Nephron progenitor cell (in vitro differentiated cells): ENCODE measurements at places on chromosomes 7 and 10.
A peak's percentile ranks its signal among the peaks of the same experiment; 100 is the strongest.

GRCh38 chr7:2465928-2466327, 10.3 kb downstream of the GRIFIN start:
- DNase-seq = no peak

GRCh38 chr7:40000734-40001315, 50.8 kb downstream of the CDK13 start:
- DNase-seq = no peak

DNA sequence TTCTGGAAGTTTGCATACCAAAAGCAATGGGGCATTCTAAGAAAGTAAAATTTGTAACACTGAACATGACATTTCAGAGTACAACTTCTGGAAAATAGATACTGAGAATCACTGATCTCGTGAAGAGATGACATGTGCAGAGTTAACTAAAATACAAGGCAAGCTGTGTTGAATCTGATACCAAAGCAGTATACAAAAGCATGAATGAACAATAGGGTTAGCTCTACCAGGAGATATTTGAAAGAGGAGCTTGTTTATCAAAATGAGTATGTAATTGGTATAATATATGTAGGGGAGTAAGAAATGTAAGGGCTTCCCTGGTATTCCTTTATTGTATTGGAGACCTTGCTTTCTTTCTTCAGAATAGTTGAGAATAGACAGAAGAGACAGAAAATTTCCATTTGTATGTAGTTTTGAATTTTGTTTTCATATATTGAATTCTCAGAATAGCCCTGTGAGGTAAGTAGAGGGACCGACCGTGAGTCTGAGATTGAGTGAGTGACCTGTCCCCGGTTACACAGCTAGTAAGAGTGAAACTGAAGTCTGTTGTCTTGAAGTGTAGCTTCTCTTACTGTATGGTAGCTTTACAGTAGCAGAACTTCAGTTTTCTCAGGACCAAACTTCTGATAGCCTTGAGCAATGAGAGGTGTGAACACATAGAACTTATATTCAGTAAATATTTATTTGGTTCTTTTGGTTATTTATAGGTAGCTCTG, 5.0 kb downstream of the HBP1 start:
- no peak for DNase-seq

GRCh38 chr10:113557424-113557862, 4.6 kb downstream of the HABP2 start:
- DNase-seq = no peak

DNA sequence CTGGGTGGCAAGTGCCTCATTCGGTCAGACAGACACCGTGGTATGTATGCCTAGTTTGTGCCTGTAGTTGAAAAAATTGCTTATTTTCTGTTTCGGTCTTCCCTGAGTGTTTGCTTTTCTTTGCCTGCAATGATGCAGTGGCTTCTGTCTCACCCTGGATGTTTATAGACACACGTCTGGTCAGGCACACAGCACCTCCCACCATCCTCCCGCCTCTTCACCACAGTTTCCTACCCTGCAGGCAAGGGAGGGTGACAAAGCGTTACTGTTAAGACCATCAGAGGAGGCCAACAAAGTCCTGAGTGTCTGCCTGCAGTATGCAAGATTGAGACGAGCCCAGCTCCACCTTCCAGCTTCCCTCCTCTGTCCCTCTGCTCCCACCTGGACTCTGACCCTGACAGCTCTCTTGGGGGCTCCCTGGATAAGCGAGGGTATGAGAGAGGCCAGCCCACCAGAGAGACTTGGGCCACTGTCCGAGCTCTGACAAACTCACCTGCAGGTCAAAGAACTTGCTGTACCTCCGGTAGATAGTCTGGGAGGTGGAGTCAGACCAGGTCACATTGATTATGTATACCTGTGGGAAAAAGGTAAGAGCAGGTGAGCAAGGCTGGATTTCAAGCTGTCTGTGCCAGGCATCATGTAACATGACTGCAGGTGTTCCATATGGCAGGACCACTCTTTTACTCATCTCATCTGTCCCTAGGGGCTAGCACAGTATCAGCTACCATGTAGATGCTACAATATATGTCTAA, 54.4 kb downstream of the SH3PXD2A start:
- DNase-seq = no peak

GRCh38 chr7:1230411-1231213, 2.1 kb upstream of the UNCX start:
- DNase-seq = peak; percentile 57

- no peak for DNase-seq
These were observed 147.7 kb upstream of the BMPER start for GRCh38 chr7:33757563-33758165.

DNA sequence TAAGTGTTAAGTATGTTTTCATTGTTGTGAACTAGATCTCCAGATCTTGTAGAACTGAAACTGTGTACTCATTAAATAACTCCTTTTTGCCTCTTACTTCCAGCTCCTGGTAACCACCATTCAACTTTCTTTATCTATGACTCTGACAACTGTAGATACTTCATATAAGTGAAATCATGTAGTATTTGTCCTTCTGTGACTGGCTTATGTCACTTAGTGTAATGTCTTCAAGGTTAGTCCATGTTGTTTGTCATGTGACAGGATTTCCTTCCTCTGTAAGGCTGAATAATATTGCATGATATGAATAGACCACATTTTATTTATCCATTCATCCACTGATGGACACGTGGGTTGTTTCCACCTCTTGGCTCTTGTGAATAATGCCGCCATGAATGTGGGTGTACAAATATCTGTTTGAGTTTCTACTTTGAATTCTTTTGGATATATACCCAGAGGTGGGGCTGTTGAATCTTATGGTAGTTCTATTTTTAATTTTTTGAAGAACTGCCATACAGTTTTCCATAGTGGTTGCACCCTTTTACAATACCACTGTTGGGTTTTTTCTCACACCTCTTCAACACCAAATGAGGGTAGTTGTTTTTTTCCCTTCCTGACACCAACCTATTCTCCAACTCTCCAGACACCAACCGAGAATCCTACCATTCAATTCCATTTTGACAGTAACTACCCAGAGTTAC, 10.7 kb upstream of the FMC1 start:
- no peak for DNase-seq

DNA sequence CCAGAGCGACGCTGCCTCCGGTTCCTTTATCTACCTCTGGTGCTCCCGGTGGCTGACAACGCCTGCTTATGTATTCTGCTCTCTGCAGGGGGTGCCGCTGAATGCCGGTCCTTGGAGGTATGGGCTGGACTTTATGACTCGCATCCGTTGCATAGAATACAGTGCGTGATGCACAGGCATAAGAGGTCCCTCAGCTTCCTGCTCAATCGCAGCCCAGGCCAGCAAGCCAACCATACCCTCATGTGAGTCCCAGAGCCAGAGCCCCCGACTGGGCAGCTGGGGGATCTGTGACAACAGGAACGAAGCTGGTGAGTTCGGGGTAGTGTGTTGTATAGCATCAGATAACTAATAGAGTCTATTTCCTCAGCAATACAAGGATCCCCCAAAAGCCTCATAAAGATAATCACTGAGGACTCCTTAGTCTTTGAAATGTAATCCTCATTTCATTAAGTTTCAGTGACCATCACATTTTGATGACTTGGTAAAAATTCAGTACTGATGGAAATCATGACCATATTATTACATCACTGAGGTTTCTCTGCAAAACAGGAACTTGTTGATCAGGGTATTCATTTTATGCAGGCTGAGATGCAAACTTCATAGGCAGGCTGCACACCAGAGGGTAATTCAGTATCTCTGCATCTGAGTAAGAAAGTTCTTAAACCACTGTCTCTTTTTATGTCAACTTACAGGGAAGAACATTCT, 607.8 kb downstream of the PTPRN2 start:
- DNase-seq = peak; percentile 36

- DNase-seq = peak; percentile 65
These were observed at the start of gene AEBP1 for GRCh38 chr7:44103923-44104859. AEBP1 (plus strand) TSS chr7:44104345; CDS start chr7:44104666, 321 bp downstream.

GRCh38 chr7:134729895-134730294, 49.5 kb upstream of the CALD1 start:
- DNase-seq = peak; percentile 16

DNA sequence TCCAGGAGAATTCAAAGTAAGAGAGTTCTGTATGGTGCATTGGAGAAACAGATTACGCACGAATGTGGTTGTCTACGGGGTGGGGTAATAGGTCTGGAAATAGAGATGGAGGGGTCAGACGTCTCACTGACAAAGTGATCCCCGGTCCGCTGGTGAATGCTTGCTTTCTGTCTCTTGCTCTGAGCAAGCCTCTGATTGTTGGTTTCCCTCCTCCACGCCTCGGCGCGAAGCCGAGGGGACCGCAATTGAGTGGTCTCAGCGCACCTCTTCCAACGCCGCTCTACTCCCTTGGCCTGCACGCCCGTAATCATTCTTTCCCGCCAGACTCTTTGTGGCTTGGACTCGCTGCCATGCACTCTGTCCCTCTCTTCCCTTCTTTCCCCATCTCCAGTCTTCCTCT, 46.5 kb upstream of the PFKP start:
- no peak for DNase-seq

- DNase-seq = no peak
These were observed 26.4 kb downstream of the UBTD1 start for GRCh38 chr10:97525086-97525485.

- DNase-seq = no peak
These were observed 123.7 kb upstream of the FAM20C start for GRCh38 chr7:68629-69028.

DNA sequence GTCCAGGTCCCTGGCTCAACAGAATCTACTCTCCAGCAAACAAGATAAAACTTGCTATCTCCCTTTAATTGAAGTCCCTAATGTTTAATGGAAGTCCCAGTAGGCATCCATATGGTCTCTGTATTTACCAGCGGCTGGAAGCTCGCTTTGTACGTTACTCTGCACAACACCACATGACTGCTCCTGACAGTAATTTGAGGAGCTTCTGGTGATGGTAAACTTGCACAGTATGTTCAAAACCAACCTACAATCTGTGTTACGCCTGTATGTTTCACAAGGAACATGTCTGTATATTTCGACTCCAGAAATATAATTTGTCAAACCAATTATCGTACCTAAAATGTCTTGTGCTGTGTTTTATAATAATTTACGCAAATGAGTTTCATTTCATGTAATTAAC, 4.4 kb upstream of the TECPR1 start:
- DNase-seq = no peak

DNA sequence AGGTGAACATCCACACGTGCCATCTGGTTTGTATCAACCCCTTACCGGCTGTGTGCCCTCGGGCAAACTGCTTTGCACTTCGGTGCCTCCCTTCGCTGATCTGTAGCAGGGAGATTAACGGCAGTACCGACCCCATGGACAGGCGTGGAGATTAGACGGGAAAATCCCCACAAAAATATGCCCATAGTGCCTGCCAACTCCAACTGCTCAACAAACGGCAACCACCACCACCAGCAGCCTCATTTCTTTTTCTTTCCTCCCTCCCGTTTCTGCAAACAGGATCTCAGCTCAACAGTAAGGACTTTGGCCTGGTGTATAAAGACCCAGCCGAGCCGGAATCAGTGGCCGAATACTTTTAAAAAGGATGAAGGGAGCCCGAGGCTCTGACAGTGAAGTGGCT, 31.0 kb downstream of the CHST15 start:
- DNase-seq = no peak

- DNase-seq = no peak
These were observed 43.8 kb upstream of the RPA3 start for GRCh38 chr7:7761974-7762779.

GRCh38 chr10:68043030-68043429, 32.1 kb downstream of the HERC4 start:
- no peak for DNase-seq

GRCh38 chr10:19719284-19719683, 96.9 kb upstream of the PLXDC2 start:
- no peak for DNase-seq

DNA sequence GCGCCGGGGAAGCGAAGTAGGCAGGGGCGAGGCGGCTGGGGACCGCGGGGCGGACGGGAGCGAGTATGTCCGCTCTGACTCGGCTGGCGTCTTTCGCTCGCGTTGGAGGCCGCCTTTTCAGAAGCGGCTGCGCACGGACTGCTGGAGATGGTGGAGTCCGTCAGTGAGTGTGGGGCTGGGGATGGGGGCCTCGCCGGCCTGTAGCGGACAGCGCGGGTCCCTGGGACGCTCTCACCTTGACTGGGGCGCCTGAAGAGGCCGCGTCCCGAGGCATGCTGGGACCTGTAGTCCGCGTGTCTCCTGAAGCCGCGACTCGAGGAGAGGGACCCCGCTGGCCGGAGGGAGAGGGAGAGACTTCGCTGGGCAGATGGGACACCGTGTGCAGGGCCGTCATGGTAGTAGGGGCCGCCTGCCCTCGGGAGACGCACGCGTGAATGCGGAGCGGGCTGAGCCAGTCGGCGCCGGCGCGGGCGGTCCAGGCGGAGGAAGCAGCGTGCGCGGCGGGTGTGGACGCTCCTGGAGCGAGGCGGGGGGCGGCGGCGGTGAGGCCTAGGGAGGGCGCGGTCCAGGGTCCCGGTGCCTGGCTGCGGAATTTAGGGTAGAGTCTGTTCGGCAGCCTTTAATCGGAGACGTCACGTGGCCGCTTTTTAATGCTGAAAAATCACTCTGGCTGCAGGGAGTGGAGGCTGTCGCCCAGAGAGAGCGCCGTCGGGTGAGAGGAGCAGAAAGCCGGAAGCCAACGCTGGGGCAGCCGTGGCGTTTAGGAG, at the start of gene NDUFB2:
Gene NDUFB2 (plus strand): TSS at position 29 of the 767 bp plus-strand sequence. CDS start 37 bp downstream, at position 66.
- peak; percentile 75 for DNase-seq

DNA sequence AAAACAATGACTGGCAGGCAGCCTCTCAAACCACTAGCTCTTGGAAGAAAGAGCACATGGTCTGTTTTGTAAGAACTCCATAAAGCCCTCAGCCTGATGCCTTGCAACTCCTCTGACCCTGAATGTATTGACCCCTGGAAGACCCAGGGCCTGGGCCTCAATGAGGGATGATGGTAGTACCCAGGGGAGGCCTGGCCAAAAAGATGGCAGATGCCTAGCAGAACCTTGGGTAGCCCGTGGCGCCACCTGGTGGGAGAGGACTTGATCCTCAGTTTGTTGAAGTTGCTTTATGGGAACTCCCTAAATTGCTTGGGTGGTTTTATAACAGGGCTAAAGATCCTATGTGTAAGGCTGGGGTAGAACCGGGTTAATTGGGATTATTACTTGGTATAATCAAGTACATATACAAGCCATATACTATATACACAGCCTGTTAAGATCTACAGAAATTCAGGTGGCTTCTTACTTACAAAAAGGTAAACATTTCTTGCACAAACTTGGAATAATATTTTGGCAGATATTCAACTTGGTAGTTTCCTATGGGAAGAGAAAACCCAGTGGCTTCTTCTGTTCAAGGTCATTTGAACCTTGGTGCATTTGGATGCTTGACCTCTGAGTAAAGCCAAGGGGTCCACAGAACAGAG, 95.8 kb upstream of the CACUL1 start:
- peak; percentile 82 for DNase-seq

DNA sequence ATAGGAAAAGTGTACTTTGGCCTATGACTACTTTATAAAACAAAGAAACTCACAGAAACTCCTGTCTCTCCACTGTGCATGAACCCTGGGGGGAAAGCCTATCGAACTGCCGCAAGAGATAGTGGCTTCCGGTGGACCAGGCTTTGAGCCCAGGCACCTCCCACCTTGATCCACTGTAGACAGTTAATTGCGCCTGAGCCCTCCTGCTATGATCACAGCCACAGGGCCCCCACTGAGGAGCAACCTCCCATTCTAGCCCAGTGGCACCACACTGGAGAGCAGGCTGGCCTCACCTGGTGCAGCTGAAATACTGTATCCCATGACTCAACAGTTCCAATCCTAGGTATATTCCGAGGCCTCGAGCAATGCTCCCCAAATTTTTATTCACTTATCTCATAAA, 98.8 kb downstream of the COBL start:
- DNase-seq = no peak

- DNase-seq = no peak
These were observed 16.0 kb downstream of the IL2RA start for GRCh38 chr10:6045878-6046772.

GRCh38 chr10:96271016-96271815, at the start of gene BLNK:
BLNK (minus strand) TSS chr10:96271569; CDS start chr10:96271398, 171 bp downstream.
- DNase-seq = no peak
